Stimulated activated CD4-positive, alpha-beta T cell treated with anti-CD3 and anti-CD28 coated beads, Interleukin-4, amount 100 ng/mL, for 4 hours (primary cell): ENCODE measurements at places on chromosomes 12 and 14.
A peak's percentile ranks its signal among the peaks of the same experiment; 100 is the strongest.

- DNase-seq = no peak
These were observed 23.1 kb upstream of the DGLUCY start for GRCh38 chr14:91090743-91091142.

GRCh38 chr14:22391908-22392565 is 197.0 kb downstream of the DAD1 start:
- DNase-seq = no peak

- peak; percentile 73 for DNase-seq
These were observed 56.5 kb downstream of the HCAR2 start for GRCh38 chr12:122646517-122647217.

GRCh38 chr12:104219361-104219892 is 3.8 kb downstream of the TXNRD1 start:
- no peak for DNase-seq

DNA sequence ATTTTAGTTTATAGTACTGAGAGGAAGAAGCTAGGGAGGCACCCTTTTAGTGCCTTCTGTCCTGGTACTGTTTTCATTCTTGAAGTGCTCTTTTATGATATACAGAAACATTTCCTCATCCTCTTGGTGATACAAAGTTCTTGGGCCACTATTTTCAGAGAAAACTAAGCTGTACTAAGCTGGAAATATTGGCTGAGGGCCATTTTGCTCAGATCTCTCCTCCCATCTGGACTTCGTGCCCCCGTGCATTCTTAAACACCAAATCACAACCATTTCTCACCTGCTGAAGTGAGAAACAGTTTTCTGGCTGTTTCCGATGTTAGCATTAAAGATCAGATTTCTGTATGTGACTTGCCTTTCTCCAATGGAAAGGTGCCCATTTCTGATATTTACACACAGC is 158.9 kb downstream of the FBXL14 start:
- no peak for DNase-seq

GRCh38 chr12:64716839-64717455 is 42.3 kb downstream of the GNS start:
- DNase-seq = no peak

- DNase-seq = no peak
These were observed 3.3 kb downstream of the ENO2 start for GRCh38 chr12:6917491-6918231.

DNA sequence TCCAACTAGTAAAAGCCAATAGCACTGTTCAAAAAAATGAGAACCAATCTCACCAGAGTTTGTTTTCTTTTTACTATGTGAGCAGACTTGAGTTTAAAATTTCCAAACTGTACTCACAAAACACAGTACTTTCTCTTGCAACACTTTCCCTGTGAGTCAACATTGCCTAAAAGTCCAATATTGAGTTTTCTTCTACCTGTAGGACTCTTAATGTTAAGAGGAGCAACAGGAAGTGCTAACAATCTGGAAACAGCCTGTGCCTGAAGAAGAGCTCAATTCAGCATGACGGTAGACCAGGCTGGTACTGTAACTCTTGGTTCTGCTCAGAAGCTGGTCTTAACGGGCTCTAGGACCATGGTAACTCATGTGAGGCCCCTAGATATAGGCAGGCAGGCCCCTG is 144.3 kb downstream of the MED13L start:
- DNase-seq = no peak

DNA sequence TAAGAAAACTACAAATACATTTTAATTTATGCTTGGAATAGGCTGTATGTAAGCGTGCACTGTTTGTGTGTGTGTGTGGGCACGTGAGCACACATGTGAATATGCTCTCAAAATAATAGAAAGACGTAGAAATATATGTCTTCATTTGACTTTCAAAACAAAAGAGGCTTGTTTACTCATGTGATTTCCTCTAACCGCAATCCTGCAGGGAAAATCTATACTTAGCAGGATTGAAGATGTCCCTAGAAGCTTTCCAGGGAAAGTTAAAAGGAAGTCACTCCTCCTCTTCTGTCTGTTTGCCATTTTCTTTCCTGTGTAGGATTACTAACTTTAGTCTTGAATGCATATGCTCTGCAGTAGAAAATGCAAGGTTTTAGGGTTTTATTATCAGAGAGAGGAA is 404.7 kb downstream of the MDGA2 start:
- DNase-seq = no peak

DNA sequence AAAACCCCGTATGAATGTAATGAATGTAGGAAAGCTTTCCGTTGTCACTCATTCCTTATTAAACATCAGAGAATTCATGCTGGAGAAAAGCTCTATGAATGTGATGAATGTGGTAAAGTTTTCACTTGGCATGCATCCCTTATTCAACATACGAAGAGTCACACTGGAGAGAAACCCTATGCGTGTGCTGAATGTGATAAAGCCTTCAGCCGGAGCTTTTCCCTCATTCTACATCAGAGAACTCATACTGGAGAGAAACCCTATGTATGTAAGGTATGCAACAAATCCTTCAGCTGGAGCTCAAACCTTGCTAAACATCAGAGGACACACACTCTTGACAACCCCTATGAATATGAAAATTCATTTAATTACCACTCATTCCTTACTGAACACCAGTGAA is 23.8 kb downstream of the ZNF891 start:
- DNase-seq = no peak

DNA sequence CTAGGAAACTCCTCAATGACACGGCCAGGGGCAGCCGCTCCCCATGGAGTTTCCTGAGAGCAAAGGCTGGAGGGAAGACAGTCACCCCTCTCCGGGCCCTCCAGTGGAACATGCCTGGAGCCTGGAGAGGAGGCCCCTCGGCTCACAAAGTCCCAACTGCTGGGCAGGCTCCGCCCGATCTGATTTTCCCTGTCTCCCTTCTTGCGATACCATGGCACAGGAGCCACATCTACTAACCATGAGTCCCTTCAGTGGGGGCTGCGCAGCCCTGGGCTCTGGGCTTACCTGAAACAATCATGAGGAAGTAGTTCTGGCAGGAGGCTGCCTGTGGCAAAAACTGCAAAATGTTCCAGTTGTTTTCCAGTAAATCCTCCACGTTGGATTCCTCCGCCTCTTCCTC is 15.3 kb downstream of the P2RX2 start:
- no peak for DNase-seq

GRCh38 chr12:124508381-124509079 is 58.9 kb downstream of the NCOR2 start:
- DNase-seq = no peak

GRCh38 chr14:23344481-23344880 is 8.2 kb downstream of the SLC22A17 start:
- DNase-seq = no peak

- no peak for DNase-seq
These were observed 3.0 kb downstream of the LGR5 start for GRCh38 chr12:71442567-71442931.

DNA sequence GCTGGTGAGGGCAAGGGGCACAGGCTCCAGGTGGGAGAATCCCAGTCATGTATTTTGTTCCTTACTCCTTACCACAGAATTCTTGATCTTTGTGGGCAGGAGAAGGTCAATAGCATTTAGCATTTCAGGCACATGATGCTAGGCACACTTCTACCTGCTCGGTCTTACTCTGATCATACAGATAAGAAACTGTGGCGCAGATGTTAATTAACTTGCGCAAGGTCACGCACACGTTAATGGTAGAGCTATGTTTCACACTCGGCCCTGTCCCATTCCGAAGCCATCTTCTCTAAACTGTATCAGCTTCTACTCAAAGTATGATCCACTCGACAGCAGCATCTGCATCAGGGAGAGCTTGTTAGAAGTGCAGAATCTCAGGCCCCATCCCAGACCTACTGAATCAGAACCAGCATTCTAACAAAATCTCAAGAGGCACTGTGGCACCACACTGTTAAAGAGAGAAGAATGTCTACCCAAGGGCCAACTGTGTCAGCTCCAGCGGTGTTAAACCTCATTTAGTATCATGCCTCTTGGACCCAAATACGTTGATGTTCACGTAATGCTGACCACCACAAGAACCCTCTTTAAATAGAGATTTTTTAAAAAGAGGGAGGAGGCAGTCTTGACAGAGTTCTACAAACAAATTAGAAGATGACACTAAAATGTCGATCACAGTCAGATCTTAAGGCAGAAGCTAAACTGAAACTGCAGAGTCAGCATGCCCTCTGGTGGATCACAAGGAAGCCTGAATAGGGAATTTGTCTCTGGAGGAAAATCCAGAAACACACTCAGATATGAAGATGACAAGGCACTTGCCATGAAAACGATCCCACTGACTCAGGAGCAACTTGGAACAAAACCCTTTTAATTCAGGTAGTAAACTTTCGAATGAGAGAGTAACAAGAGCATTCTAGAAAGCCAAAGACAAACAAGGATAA is 7.3 kb downstream of the STXBP6 start:
- DNase-seq = no peak

DNA sequence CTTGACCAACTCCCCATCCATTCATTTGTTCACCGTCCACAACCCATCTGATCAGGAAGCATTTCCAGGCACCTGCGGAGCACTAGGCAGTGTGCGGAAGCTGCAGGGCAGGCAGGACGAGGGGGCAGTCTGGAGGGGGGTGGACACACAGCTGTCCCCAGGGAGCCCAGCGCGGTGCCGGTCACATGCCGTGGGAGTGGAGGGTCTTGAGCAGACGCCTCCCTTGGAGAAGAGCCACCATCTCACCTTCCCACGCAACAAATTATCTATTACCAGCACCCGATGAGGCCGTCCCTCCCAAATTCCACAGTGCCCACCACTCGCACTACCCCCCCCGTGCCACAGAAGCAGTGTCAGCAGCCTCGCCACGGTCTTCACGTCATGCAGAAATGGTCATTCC is 10.8 kb downstream of the DLK1 start:
- DNase-seq = no peak

DNA sequence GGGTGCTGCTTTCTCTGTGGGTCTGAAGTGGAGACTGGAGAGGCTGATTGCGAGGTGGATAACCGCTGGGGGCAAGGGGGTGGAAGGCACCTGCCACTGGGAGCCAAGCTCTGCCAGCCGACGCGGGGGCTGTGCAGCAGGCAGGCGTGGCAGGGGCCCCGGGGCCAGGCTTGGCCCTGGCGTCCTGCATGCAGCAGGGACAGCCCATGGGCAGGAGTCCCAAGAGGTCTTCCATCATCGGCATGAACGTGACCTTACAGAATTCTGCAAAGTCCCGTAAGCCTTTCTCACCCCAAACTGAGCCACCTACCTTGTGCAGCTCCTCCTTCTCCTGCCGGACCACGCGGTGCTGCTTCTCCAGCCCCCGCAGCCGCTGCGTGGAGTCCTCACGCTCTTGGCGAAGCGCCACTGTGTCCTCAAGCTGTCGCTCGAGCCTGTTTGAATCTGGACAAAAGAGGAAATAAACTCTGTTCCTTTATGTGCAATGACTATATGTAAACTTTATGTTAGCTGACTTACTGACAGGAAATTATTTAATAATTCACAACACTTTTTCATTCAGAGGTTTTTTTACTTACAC is 51.3 kb downstream of the AMN start:
- no peak for DNase-seq
